COR-L47 (cell line): ENCODE measurements at places on chromosomes 11 and 22.

DNA sequence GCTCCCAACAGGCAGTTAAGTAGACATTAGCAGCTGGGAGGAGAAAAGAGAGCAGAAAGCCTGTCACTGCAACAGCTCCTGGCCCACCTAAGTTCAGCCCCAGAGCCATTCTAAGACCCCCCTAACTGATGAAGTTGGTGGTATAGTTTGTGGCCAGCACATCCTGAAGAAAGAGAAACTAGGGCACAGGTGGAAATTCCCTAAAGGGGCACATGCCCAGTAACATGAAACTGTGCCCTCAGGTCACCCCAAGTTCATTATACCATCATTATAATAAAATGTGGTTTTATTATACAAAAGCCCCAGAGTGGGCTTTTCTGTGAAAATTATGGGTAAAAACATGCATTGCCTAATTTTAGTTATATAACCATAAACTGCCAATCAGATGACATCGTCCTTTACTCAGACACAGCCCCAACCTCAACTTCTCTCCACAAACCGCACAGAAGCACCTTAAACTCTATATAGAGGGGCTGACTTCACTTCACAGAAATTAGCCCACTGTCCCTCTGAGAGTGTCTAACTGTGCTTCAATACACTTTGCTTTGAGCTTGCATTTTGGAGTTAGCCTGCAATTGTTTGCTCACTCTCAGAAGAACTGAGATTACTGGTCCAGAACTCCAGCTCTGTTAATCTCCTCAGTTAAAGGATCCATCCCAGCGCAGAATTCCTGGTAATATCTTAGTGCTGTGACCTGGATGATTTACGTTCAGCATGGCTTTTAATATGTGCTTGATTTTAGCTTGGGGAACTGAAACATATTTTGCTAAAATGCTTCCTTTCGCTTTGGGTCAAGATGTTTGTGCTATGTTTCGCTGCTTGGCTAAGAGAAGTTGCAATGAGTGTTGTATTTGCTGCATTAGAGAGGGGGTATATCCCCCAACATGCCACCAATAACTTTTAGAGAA is 1.8 kb upstream of the APOL3 start:
- DNase-seq: no peak

GRCh38 chr11:27293515-27294417 is 69.2 kb downstream of the CCDC34 start:
- DNase-seq: no peak

GRCh38 chr11:9153651-9154050 is 62.3 kb upstream of the SCUBE2 start:
- DNase-seq: peak; percentile 44

GRCh38 chr22:26619510-26619909 is 1.7 kb upstream of the CRYBB1 start:
- DNase-seq: no peak

DNA sequence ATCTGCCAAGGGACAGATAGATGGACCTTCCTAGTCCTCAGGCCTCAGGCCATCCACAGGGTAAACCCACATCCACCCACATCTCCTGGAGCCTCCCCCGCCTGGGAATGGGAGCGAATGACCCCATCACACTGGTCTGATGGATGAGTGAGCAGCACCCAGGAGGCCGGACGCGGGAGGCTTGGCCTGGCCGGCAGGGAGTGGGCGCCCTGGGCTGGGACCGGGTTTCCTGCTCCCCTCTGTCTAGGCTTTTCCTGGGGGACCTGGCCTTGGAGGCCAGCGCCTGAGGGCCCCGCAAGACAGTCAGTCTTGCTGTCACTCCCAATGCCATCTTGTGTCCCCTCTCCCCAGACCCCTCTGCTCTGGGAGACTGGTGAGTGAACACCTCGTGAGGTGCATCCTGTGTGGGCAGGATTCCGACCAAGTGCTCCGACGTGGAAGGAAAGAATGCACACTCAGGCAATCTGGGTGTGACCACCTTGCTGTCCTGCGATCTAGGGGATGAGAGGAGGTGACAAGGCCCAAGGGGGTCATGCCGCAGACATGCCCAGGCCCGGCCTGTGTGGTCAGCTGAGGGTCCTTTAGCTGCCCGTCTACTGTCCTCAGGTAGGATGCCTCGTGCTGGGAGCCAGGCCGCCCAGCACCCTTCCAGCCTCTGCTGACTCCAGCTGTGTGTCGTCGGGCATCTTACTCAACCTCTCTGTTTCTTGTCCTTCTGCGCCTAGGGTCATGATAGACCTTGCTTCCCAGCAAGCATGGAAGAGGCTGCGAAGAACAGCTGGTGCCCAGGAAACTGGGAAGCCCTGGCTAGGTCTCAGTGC is 26.5 kb upstream of the WNT7B start:
- no peak for DNase-seq

DNA sequence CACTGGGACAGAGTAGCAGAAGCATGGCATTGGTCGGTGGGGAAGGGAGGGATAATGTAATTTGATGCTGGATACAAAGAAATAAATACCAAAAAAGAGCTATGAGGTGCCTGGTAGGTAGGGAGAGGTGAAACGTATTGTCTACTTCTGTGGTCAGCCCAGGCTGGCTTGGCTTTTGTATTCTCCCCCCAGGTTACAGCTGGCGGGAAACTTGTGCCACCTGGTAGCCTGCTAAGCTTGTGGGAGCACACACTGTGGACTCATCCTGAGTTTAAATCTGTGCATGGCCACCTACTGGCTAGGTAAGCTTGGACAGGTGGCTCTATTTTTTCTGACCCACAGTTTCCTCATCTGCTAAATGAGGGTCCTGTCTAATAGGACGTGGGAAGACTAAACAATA is 165.2 kb upstream of the E2F8 start:
- no peak for DNase-seq

DNA sequence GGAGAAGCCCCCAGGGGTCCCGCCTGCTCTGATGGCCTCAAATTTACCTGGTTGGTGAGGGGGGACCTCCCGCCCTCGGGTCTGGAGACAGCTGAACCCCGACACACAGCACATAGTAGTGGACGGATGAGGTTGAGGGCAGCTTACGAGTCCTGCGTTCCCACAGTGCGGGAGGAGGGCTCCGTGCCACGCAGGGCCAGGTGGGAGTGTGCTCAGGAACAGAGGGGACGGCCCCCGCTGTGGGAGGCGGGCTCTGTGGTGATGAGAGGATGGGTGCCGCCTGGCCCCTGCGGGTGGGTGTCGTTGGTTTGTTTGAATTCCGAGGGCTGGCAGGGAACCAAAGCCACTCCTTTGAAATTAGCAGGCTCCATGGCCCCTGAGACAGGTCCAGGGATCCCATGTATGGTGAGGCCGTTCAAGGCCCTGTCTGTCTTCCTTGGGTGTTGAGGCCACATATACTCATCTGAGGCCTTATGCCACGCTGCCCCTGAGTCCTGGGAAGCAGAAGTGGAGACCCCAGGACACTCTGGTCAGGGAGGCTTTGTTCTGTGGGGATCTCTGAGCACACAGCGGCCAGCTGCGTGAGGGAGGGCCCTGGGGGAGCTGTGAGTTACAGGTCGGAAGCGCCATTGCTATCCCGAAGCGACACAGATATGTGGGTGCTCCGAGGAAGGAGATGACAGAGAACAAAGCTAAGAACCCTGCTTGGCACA is 21.9 kb downstream of the NADSYN1 start:
- DNase-seq: peak; percentile 95

GRCh38 chr11:19328586-19329311 is 88.0 kb upstream of the E2F8 start:
- no peak for DNase-seq

DNA sequence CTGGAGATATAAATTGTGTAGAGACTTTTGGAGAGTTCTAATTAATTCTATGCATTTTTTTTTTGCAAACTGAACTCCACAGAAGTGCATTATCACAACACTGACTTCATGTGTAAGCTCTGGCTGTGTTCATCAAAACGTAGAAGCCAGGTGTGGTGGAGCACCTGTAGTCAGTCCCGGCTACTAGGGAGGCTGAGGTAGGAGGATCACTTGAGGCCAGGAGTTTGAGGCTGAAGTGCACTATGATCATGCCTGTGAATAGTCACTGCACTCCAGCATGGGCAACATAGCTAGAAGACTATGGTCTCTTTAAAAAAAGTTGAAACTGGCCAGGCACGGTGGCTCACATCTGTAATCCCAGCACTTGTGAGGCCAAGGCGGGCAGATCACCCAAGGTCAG is 20.6 kb downstream of the TCF20 start:
- no peak for DNase-seq

DNA sequence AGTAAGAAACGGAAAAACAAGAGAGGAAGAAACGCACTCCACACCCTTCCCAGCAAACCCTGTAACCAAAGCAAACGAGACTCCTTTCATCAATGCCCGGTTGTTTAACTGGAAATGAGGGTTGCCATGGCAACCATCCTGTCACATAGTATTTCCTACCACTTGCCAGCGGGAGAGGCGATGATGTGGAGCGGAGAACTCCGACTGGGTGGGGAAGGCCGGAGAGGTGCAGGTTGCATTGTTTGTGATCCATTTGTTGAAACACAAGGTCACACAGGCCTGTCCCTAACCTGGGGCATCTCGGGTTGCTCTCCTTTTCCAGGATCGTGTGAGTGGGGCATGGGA is 609.9 kb downstream of the BUD13 start:
- peak; percentile 98 for DNase-seq

DNA sequence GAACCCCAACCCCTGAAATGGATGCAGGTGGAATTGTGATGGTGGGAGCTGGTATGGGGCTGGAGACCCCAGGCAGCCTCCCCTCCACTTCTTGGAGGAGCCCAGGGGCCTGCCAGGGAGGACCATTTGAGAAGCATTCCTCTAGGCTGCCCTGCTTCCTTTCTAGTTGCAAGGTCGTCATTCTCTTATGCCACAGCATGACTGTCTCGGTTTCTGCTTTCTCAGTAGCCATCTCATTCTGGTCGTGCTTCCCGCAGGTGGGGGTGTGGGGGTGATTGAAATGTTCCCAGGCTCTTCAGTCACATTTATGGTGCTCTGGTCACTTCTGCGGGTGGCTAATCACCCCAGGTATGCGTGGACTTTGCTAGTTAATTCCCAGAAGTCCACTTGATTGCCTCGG is 223.7 kb upstream of the TBCEL start:
- DNase-seq: no peak
